Astrocyte of the hippocampus (primary cell): ENCODE measurements at places on chromosomes 1 and 21.

GRCh38 chr1:32886828-32887414 is 630 bp downstream of the HPCA start:
- DNase-seq, result no peak

- DNase-seq, result no peak
These were observed 1048.3 kb downstream of the AMY1C start for GRCh38 chr1:104797982-104798381.

DNA sequence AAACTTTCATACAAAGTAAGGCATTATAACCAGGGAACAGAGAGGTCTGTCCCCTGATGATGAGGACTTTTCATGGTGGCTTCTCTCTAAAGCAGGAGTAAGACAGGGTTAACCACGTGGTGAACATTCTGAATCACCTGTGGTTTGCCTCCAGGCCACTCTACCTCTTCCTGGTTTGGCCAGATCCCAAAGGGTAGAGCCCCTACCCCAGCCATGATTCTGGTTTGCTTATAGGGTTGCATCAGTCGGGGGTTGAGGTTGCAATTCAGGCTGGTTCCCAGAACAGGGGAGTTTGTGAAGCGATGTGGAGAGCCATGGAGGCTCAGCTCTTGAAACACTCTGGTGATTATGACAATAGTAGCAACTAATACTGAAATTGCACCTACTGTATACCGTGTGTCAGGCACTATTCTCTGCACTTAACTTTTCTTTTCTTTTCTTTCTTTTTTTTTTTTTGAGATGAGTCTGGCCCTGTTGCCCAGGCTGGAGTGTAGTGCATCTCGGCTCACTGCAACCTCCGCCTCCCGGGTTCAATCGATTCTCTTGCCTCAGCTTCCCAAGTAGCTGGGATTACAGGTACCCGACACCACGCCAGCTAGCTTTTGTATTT is 8.3 kb downstream of the CNR2 start:
- no peak for DNase-seq

GRCh38 chr1:239977416-239977815 is 114.3 kb upstream of the FMN2 start:
- no peak for DNase-seq

- peak; percentile 85 for DNase-seq
These were observed 35.8 kb upstream of the LMO4 start for GRCh38 chr1:87292684-87293493.
